ENCODE measurements at places on chromosomes 1 and 21. TPM values are rescaled to one million over a fixed set of nuclear protein-coding genes. Genes with fewer than 3 reads are reported as not detected.

DNA sequence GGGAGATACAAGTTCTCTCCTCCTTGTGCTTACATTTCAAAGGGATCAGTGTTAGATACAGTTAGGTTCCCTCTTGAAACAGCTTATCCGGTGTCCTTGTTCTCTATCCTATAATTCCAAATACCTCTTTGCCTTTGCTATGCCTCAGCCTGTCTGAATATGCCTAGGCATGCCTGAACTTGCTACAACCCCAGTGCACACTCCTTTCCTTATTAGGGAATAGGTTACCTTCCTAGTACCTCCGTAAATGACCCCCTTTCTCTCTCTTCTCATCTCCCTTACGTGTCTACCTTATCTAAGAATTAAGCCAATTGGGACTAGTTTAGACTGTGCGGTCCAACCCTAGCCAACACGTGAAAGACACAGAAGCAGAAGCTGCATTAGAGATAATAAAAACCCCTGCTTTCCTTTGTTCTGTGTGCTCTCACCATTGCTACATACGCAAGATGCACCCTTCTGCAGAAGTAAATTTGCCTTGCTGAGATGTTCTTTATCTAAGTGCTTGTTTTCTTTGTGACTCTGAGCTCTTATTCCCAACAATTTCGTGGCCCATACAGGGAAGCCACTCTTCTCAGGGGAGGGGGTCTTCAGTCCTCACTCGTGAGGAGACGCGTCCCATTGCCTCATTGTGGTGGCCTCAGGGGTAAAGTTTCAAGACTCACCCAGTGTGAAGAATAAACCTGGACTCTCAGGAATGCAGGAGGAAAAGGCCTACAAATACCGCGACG, 802.1 kb downstream of the PLA2G4A start:
- no peak for DNase-seq
- H3K27me3 ChIP-seq, result no peaks in the 10 kb centered on the region
- no peak overlapping the region for H3K27ac ChIP-seq
- no peaks in the 10 kb centered on the region for H3K36me3 ChIP-seq
- H3K4me3 ChIP-seq, result no peak overlapping the region

DNA sequence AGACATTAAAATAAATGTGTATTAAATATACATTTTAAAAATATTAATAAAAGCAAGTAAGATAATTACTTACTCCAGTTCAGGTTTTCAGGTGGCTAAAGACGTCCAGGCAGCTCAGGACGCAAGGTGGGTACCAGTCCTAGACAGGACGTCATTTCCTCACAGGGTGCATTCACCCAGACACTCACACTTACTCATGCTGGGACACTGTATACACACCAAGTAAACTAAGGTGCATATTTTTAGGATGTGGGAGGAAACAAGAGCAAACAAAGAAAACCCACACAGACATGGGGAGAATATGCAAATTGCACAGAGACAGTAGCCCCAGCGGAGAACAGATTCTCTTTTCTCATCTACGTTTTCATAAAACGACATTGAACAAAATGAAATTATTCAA, 457.9 kb downstream of the BRINP3 start:
- H3K4me3 ChIP-seq, result no peak overlapping the region
- no peaks in the 10 kb centered on the region for H3K36me3 ChIP-seq
- no peak for DNase-seq
- no peaks in the 10 kb centered on the region for H3K4me1 ChIP-seq
- no peak overlapping the region for H3K27ac ChIP-seq

GRCh38 chr1:4959216-4959615, 304.8 kb downstream of the AJAP1 start:
- no peak for DNase-seq
- no peaks in the 10 kb centered on the region for H3K27me3 ChIP-seq
- no peak overlapping the region for H3K4me3 ChIP-seq
- H3K36me3 ChIP-seq, result no peaks in the 10 kb centered on the region

GRCh38 chr1:101003012-101003650, 22.5 kb downstream of the DPH5 start:
- H3K27me3 ChIP-seq, result no peaks in the 10 kb centered on the region
- no peak overlapping the region for H3K4me3 ChIP-seq
- DNase-seq, result no peak
- H3K27ac ChIP-seq, result no peak overlapping the region
- peaks cover 9% of the 10 kb centered on the region for H3K4me1 ChIP-seq

DNA sequence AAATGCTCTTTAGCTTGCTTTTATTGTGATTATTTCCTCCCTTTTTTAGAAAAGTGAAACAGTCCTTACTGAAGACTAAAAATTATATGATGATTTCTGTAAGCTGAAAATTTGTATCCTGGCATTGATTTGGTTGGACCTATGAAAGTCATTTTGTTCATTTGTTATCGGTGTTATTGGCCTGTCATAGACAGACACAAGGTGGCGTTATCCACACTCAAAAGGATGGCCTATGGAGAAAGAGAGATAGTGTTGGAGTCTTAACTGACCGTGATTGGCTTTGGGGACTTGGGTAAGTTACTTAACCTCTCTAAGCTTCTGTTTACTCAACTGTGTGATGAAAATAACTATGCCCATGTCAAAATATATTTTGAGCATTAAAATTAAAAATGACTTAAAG, 203.6 kb upstream of the CHODL start:
- no peak overlapping the region for H3K4me3 ChIP-seq
- no peaks in the 10 kb centered on the region for H3K4me1 ChIP-seq
- H3K27me3 ChIP-seq, result no peaks in the 10 kb centered on the region
- H3K27ac ChIP-seq, result no peak overlapping the region
- no peaks in the 10 kb centered on the region for H3K36me3 ChIP-seq

Gene ATP1A4
- not detected for total RNA-seq
